ENCODE measurements at places on chromosomes 11 and 22.

DNA sequence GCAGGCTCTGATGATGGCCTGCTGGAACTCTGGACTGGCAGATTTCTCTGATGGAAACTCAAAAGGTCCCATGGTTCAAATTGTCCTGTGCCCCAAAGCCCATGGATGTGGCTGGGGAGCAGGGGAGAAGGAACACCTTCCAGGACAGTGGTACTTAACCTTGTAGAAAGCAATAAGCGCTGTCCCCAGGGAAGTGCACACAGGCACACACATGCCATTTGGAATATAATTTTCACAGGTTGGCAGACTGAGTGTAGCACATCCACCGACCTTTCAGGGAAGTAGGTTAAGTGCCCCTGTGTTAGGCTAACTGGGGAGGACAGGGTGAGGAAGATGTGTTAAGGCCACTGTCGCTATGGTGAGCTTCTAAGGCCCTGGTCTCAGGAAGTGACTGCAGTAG lies 17.8 kb downstream of the DDX25 start:
- ATAC-seq, result no peak

GRCh38 chr22:39469326-39469680 lies 12.5 kb downstream of the MGAT3 start:
- ATAC-seq, result no peak

DNA sequence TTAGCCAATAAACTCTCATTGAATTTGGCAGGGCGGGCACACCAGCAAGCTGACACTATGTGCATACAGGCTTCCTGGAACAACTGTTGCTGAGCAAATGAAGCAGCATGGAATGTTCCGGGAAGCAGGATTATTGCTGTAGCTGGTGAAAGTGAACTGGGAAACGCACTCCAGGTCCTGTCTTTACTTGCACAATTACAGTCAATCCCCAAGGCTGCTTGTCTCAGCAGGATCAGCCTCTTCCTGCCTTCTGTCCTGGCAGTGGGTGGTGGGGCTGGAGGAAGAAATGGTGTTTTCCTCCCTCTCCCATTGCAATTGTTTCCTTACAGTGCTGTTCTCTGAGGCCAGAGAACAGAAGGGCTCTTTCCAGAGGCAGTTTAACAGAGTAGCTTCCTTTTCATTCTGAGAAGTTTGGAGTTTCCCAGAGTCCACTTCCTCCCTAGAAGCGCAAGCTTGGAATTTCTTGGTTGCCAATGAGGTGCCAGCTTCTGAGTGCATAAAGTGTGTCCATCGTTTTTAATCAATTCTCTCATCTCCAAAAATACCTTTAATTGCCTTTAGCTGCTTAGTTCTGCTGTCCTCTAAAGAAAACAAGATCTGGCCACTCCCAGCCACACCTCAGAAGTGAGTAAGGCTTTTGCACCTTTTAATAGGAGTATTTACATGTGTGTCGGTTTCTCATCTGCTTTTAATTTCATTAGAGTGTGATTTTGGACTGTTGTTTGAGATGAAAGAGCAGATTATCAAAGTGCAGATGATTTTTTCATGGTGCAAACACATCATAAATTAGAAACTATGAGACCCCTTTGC lies 19.9 kb downstream of the CD44 start:
- no peak for ATAC-seq

GRCh38 chr11:98834776-98835175 lies 186.0 kb upstream of the CNTN5 start:
- no peak for ATAC-seq

GRCh38 chr11:7020183-7020917 lies at the start of the genes NLRP14 and ZNF214:
Gene NLRP14 (plus strand): TSS chr11:7020479. CDS start chr11:7038587, 18,108 bp downstream.
Gene ZNF214 (minus strand): TSS chr11:7020346. CDS start chr11:7002835, 17,511 bp downstream.
- ATAC-seq, result no peak

DNA sequence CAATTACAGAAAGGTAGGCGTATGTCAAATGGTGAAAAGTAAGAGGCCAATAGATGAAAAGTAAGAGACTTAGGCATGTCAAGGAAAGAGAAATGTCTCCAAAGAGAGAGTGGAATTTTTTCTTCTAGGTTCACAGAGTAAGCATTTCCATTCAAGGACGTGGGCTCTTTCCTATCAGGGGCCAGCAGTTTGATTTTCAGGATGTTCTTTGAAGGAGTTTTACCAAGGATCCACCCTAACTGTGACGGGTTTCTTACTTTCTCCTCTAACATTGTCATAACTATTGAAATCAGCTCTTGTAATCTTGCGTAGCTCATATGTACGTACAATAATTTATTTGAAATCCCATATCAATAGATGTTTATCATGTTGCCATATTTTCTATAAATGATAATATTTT lies 2112.2 kb upstream of the RAG2 start:
- ATAC-seq, result no peak

DNA sequence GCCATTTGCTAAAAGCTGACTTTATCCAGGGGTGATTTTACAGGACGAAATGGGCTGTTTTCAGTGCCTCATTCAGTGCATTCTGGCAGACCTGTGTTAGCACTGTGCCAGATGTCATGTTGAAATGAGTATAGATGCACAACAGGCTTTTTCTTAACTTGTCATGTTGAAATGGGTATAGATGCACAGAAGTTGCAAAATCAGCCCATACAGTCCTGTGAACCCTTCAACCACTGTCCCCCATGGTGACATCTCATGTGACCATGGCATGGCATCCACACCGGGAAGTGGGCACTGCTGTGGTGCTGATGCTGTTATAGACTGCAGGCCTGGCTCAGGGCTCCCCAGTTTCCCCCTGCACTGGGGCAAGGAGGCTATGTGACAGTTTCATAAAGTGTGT lies 2.5 kb downstream of the TALDO1 start:
- ATAC-seq, result no peak

DNA sequence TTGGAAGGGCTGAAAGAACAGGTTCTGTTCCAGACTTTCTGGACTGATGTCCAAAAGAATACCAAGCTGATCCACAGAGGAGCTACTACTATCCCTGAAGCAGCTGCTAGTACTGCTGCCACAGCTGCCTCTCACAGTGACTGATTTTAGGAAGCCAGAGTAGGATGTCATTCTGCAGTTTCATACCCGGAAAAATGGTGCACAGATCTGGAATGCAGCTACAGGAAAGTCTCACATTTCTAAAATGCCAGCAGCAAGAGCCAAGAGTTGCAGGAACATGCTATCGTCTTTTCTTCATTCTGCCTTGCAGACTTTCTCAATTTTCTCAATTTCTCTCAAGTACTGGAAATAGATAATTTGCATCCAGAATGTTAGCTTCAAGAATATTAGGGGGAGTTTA lies 19.4 kb upstream of the CCDC179 start:
- ATAC-seq, result no peak

DNA sequence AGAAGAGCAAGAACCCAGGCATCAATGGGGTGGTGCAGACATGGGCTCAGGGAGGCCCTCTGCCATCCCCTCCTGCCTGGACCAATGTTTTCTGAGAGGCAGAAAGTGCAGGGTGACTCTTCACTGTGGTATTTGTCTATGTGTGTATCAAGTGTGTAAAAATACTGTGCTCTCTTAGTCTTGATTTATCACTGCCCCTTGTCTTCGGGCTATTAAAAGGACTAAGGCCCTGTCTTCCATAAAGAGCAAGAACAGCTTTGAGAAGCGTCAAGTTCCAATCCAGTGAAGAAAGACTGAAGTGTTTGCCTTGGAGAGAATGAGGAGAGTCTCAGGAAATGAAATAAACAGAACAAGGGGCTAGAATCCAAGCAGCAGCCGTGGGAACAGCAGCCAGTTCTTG lies 14.4 kb downstream of the PRSS23 start:
- no peak for ATAC-seq

DNA sequence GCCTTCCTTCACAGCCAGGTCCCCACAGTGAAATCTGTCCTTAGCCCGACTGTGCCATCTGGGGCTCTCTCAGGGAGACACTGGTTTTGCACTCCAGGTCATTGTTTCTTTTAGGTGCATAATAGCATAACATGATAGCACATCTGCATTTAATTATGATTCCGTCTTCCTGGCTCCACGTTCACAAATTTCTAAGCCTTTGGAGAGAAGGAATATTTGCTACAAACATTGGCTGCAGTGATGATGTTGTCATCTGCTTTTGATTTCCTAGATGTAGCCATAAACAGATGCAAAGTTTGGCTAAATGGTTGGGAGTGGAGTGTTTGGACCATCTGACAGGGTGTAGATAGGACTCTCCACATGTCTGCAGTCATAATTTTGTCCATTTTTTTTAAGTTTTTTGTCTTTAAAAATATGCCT lies 12.0 kb upstream of the CAT start:
- no peak for ATAC-seq

DNA sequence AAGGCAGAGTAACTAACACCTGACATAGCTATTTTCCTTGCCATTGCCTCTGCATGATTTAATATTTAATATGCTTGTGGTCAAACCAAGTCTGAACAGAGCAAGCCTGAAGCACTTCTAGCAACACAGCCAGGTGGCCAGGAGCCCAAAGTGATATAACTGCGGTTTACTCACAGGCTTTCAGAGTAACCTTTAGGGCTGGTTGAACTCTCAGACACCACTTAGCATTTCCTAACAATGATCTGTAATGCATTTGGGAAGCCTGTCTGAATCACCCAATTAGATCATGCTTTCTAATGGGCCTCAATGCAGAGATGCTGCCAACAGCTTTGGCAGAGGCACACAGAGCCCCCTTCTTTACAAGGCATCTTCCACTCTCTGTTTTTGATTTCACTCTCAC lies 96.1 kb downstream of the FDX1 start:
- no peak for ATAC-seq

DNA sequence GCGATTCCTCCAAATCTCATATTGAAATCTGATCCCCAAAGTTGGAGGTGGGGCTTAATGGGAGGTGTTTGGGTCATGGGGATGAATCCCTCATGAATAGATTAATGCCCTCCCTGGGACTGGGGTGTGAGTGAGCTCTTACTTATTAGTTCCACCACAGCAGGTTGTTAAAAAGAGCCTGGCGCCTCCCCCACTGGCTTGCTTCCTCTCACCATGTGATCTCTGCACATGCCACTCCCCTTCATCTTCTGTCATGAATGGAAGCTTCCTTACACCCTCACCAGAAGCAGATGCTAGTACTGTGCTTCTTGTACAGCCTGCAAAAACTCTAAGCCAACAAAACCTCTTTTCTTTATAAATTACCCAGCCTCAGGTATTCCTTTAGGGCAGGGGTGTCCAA lies 8.8 kb downstream of the RRAS2 start:
- no peak for ATAC-seq

DNA sequence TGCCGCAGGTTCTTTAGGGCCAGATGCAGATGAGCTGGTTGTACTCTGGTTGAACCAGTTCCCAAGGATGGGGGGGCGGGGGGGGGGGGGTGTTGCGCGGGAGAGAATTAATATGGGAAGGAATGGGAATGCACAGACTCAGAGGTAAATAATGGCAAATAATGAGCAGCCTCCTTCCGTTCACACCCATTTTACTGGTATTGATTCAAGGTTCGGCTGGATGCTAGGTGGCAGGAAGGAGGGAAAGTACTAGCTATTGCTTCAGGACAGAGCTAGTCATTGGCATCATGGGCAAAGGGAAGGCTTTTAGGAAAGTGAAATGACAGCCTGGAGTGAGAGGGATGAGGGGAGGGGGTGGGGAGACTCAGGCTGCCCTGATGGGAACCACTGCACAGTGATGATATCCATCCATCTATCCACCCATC lies at the start of gene VSTM5:
Gene VSTM5, minus strand, starts transcription at position 25 of the 425 bp plus-strand sequence. CDS start 116 bp downstream, outside the sequence.
- no peak for ATAC-seq

GRCh38 chr11:109641549-109641948 lies 219.6 kb downstream of the C11orf87 start:
- no peak for ATAC-seq

Measured in activated CD4-positive, CD25-positive, alpha-beta regulatory T cell treated with anti-CD3 and anti-CD28 coated beads, Interleukin-2, amount 50 U/mL, for 24 hours (primary cell).